ENCODE measurements at places on chromosomes 2 and 18. TPM values are rescaled to one million over a fixed set of nuclear protein-coding genes. Genes with fewer than 3 reads are reported as not detected.

The POTEI gene
- 0.72 TPM for total RNA-seq

GRCh38 chr2:236021499-236022057 lies 146.6 kb downstream of the GBX2 start:
- no peaks in the 10 kb centered on the region for H3K4me1 ChIP-seq
- no peak overlapping the region for H3K4me3 ChIP-seq
- H3K36me3 ChIP-seq: peaks cover 20% of the 10 kb centered on the region
- H3K27me3 ChIP-seq: no peaks in the 10 kb centered on the region
- DNase-seq: no peak

DNA sequence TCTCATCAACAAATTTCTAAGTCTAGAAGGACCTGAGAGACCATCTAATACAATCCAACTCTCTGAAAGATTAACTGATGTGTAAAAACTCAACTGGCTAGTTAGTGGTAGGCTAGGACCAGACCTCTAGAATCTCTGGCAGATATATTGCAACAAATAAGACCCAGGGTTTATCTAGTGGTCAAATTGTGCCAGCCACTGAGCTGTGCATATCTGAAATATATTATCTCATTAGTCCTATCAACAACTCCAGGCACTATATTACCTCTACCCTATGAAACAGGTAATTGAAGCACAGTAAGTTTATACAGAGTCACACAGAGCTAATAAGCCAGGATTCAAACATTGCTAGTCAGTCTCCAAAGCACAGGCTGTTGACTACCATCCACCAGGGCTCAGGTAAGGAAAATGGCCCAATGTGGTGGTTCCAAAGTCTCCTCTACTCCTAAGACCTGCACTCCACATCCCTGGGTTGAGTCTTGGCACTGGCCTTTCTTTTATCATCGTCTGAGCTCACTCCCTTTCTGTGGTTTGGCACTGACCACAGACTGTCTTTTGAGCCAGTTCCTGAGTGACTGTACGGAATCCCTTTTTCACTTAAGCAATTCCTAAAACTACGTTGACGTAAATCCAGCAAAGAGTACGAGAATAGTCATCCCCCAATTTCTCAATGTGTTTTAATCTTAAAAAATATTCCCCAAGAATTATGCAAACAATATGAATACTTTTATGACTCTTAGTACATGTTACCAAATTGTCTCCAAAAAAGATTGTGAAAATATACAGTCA lies 11.9 kb upstream of the PID1 start:
- H3K27me3 ChIP-seq: no peaks in the 10 kb centered on the region
- H3K36me3 ChIP-seq: no peaks in the 10 kb centered on the region
- no peak overlapping the region for H3K4me3 ChIP-seq
- no peak for DNase-seq

DNA sequence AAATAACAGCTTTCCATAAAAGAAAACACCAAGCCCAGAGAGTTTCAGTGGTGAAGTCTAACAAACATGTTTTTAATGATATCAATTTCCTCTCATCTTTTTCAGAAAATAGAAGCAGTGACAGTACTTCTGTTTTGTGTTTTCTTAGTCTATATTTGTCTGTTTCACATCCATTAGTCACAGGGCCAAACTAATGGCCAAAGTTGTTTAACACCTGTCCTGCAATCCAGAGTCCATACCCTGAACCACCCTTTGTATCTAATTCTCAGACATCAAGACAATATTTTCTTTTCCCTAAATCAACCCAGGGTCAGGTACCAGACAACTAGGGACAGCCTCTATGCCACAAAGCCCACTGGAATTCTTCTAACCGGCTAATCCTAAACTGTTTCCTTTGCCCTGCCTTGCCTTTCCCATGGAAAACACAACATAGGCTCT lies 25.9 kb downstream of the TMSB10 start:
- H3K4me1 ChIP-seq: peaks cover 6% of the 10 kb centered on the region
- no peaks in the 10 kb centered on the region for H3K27me3 ChIP-seq
- H3K4me3 ChIP-seq: no peak overlapping the region
- no peak overlapping the region for H3K27ac ChIP-seq

- H3K4me1 ChIP-seq: no peaks in the 10 kb centered on the region
- H3K27me3 ChIP-seq: no peaks in the 10 kb centered on the region
- no peak overlapping the region for H3K4me3 ChIP-seq
- no peak for DNase-seq
Measured at GRCh38 chr2:1455466-1455865, 42.2 kb downstream of the TPO start.

DNA sequence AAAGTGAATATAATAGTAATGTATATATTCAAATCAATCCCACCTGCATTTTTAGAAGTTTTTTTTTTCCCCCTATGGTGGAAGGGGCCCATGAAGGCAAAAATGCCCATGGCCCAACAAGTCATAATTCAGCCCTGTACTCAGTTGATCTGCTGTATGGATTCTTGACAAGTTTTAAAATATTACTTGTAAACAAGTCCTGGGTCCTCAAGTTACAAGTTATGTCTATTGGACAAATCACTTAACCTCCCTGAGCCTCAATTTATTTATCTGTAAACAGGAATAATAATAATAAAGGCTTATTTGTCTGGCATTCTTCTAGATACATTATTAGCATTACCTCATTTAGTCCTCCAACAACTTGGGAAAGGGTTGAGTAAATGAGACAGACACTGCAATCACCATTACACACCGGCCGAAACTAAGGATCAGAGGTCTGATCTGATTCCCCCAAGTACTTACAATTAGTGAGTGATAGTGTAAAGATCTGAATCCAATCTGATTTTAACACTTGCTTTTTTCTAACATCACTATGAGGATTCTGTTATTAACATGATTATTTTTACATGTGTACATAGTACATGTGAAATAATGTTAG lies 66.1 kb downstream of the PDE1A start:
- no peak overlapping the region for H3K4me3 ChIP-seq
- H3K36me3 ChIP-seq: no peaks in the 10 kb centered on the region
- H3K27me3 ChIP-seq: no peaks in the 10 kb centered on the region
- H3K4me1 ChIP-seq: no peaks in the 10 kb centered on the region

DNA sequence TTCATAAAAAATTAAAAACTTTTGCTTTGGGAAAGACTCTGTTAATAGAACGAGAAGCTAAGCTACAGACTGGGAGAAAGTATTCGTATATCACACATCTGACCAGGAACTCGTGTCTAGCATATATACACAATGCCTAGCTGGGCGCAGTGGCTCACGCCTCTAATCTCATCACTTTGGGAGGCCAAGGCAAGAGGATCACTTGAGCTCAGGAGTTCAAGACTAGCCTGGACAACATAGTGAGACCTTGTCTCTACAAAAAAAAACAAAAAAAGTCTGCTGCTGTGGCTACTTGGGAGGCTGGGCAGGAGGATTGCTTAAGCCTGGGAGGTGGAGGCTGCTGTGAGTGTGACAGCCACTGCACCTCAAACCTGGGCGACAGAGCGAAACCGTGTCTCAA lies 46.6 kb downstream of the EPB41L5 start:
- no peaks in the 10 kb centered on the region for H3K27me3 ChIP-seq
- no peak overlapping the region for H3K27ac ChIP-seq
- no peaks in the 10 kb centered on the region for H3K4me1 ChIP-seq
- DNase-seq: no peak
- H3K36me3 ChIP-seq: peaks cover 2% of the 10 kb centered on the region

DNA sequence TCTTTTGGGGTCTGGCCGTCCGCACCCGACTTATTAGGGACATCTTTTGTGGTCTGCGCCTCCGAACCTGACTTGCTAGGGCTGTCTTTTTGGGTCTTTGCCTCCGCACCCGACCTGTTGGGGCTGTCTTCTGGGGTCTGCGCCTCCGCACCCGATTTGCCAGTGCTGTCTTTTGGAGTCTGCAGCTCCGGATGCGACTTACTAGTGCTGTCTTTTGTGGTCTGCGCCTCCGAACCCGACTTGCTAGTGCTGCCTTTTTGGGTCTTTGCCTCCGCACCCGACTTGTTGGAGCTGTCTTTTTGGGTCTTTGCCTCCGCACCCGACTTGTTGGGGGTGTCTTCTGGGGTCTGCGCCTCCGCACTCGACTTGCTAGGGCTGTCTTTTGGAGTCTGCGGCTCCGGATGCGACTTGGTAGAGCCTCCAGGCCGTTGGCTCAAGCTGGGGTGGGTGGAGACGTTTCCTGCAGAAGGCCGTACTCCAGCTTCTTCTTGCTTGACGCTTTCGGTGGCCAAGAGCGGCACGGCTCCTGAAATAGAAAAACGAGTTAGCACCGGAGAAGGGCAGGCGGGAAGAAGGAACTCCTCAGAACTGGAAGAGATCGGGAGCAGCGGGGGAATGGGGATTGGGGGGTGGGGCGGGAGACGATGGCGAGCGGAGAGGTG lies 498 bp downstream of the TGOLN2 start:
- no peaks in the 10 kb centered on the region for H3K27me3 ChIP-seq
- H3K27ac ChIP-seq: peak overlapping the region; percentile 97
- no peak for DNase-seq
- H3K36me3 ChIP-seq: peaks cover 24% of the 10 kb centered on the region
- peaks cover 22% of the 10 kb centered on the region for H3K4me1 ChIP-seq

- no peaks in the 10 kb centered on the region for H3K27me3 ChIP-seq
- peaks cover 6% of the 10 kb centered on the region for H3K4me1 ChIP-seq
- H3K4me3 ChIP-seq: no peak overlapping the region
- no peak for DNase-seq
Measured at GRCh38 chr18:25727281-25727985, 363.0 kb downstream of the SS18 start.

DNA sequence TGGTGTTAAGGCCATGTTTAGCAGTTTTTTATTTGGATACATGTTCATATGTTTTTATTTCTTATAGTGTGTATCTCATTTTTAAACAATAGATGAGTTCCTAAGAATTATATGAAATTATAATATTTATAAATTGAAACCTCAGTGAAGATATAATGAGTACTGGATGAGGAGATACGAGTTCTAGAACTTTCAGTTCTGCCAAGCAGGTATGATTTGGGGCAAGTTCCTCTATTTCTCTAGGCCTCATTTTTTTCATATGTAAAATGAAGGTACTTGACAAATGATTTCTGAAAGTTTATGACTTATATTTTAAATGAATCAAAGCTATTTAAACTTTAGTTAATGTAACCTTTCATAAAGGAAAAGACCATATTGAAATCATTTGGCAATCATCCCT lies 8.2 kb upstream of the PGAP1 start:
- no peak overlapping the region for H3K4me3 ChIP-seq
- no peaks in the 10 kb centered on the region for H3K36me3 ChIP-seq
- H3K27ac ChIP-seq: no peak overlapping the region
- no peaks in the 10 kb centered on the region for H3K27me3 ChIP-seq

The UPP2 gene
- 0.55 TPM for total RNA-seq

- H3K4me3 ChIP-seq: no peak overlapping the region
- H3K36me3 ChIP-seq: peaks cover 30% of the 10 kb centered on the region
- no peaks in the 10 kb centered on the region for H3K27me3 ChIP-seq
- H3K27ac ChIP-seq: no peak overlapping the region
Measured at GRCh38 chr18:76442413-76443171, 52.5 kb downstream of the ZNF516 start.

- no peaks in the 10 kb centered on the region for H3K4me1 ChIP-seq
- H3K36me3 ChIP-seq: no peaks in the 10 kb centered on the region
- no peaks in the 10 kb centered on the region for H3K27me3 ChIP-seq
Measured at GRCh38 chr18:29326214-29326613, 1149.3 kb upstream of the CDH2 start.

The CENPA gene
- 2.8 TPM for total RNA-seq

DNA sequence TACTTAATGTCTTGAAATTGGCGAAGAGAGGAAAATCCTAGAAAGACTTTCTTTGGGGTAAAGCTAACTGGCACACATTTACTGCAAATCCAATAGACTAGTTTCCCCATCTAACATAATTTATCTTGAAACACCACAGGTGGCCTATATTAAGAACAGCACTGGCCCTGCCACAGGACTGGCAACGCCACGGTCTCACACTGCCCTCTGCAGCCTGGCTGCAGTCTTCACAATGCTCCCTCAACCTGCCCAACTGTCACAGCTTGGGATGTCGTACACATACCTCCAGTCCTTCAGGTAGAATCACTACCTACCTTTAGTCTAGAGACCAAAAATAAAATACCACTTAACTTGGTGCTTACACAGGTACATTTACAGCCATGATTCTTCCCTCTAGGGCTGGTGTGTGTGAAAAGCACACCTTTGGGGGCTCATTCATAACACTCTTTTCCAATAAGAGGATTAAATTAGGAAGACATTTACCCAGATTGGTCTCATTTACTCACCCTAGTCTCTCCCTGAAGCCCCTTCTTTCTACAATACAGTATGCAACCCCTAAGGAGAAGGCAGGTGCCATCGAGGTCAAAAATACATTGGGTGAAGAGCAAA lies 222.2 kb downstream of the C1D start:
- no peak overlapping the region for H3K4me3 ChIP-seq
- peak; percentile 94 for DNase-seq
- H3K4me1 ChIP-seq: peaks cover under 1% of the 10 kb centered on the region
- no peak overlapping the region for H3K27ac ChIP-seq

The CNGA3 gene
- 4.9 TPM for total RNA-seq

The HOXD12 gene
- total RNA-seq: not detected

DNA sequence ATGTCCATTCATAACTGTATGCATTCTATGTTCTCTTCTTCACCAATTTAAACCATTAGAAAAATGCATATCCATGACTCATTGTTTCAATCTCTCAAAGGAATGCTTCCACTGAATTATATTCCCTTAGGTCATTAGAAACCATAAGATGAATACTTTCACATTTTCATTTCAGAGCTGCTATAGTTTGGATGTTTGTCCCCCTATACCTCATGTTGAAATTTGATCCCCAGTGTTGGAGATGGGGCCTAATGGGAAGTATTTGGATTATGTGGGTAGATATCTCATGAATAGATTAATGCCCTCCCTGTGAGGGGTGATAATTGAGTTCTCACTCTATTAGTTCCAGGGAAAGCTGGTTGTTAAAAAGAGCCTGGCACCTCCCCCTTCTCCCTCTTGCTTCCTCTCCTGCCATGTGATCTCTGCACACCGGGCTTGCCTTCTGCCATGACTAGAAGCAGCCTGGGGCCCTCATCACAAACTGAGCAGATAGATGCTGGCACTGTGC lies 35.7 kb downstream of the THUMPD2 start:
- DNase-seq: peak; percentile 50
- H3K27me3 ChIP-seq: no peaks in the 10 kb centered on the region
- no peak overlapping the region for H3K27ac ChIP-seq
- H3K36me3 ChIP-seq: no peaks in the 10 kb centered on the region
- no peak overlapping the region for H3K4me3 ChIP-seq
- H3K4me1 ChIP-seq: no peaks in the 10 kb centered on the region

DNA sequence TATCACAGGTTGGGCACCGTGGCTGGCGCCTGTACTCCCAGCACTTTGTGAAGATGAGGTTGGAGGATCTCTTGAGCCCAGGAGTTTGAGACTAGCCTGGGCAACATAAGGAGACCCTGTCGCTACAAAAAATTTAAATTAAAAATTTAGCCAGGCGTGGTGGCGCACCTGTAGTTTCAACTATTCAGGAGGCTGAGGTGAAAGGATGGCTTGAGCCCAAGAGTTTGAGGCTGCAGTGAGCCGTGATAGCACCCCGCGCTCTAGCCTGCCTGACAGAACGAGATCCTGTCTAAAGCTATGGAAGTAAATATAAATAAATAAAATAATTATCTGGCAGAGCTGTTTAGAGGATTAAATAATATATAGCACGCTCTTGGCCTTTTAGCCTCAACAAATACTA lies 1.4 kb upstream of the SH3RF3 start:
- H3K4me3 ChIP-seq: peak overlapping the region; percentile 63
- no peak overlapping the region for H3K27ac ChIP-seq
- H3K27me3 ChIP-seq: peaks cover 12% of the 10 kb centered on the region
- H3K4me1 ChIP-seq: peaks cover 24% of the 10 kb centered on the region

The VWC2L gene
- 3.0 TPM for total RNA-seq

Data from spinal cord (tissue), 10 donors.